Stimulated activated CD4-positive, alpha-beta T cell treated with anti-CD3 and anti-CD28 coated beads, Interleukin-15, amount 100 ng/mL, for 24 hours (primary cell): ENCODE measurements at places on chromosomes 16 and 17.

GRCh38 chr16:55899857-55900256 is 24.7 kb upstream of the CES5A start:
- no peak for DNase-seq

- no peak for DNase-seq
These were observed 37.9 kb upstream of the NDRG4 start for GRCh38 chr16:58462089-58462488.

DNA sequence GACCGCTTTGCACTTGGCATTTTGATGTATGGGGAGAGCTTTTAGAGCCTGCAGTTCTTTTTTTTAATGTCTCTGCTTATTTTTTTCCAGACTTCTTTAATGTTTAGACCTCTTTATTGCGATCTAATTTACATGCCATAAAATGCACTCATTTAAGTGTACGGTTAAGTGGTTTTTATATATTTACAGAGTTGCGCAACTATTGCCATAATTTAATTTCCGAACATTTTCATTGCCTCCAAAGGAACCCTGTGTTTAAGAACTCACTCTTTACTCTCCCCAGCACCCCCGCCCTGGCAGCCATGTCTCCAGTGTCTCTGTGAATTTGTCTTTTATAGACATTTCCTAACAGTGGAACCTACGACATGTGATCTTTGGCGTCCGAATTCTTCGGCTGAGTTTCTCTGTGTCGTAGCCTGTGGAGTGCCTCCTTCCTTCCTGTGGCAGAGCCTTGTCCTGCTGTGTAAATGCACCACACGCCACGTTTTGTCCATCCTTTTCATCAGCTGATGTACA is 24.0 kb downstream of the ZNF750 start:
- no peak for DNase-seq

- peak; percentile 43 for DNase-seq
These were observed 24.1 kb upstream of the CDH5 start for GRCh38 chr16:66342294-66342900.

DNA sequence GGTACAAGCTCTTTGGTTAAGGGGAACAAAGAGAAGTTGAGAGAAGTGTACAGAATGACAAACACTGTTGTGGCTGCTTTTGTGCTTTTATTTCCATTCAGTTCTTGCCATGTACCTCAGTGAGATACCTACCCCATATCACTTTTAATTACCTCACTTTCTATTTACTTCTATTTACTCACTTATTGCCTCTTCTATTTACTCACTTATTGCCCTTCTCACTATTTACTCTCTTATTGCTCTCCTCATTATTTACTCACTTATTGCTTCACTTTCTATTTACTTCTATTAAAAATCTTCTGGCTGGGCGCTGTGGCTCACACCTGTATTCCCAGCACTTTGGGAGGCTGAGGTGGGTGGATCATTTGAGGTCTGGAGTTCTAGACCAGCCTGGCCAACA is 41.9 kb downstream of the MBTD1 start:
- no peak for DNase-seq

DNA sequence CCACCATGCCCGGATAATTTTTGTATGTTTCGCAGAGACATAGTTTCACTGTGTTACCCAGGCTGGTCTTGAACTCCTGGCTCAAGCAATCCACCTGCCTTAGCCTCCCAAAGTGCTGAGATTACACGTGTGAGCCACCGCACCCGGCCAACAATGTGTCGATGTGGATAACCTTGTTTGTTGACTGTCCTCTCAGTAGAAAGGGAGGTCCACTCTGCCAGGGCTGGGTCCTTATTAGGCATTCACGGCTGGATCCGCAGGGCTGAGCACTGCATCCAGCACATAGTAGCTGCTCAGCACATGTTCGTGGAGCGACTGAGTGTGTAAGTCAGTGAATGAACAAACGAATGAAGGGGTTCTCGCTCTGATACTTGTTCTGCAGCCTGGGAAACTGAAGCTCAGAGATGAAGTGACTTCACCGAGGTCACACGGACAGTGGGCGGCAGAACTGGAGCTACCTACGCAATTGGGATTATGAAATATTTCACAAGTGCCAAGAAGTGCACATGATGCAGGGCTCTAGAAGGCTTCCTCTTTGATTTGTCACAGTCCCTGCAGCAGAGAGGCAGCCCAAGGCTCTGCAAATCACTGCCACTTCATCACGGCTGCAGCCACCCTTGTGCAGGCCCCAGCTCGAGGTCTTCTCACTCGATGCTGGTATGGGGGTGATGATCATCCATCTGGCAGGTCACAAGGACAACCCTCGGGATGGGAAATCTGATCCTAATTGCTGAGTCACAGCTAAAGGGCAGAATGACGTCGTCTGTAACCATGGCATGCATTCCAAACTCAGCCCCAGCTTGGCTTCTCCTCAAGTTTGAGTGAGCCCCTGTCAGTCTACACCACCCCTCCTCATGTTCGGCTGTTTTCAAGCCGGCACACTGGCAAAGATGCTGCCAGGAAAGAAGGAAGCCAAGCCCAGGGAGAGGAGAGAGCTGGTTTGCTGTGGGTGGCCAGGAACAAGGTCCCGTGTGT is 28.0 kb upstream of the SNN start:
- DNase-seq, result no peak

DNA sequence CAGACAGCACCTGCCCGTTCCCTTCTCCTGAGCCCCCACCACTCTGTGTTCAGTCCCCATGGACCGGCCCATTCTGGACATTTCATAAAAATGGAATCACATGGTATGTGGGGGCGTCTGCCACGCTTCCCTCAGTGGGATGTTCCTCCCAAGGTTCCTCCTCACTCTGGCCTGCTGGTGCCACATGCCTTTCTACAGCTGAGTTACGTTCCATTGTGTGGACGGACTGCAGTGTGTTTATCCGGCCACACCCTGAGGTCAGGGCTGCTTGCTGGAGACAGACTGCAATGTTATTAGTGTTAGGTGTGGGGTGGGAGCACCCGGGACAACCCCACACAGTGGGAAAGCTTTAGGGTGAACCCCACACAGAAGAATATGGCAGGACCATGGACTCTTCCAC is 5.9 kb upstream of the AATK start:
- DNase-seq, result no peak

DNA sequence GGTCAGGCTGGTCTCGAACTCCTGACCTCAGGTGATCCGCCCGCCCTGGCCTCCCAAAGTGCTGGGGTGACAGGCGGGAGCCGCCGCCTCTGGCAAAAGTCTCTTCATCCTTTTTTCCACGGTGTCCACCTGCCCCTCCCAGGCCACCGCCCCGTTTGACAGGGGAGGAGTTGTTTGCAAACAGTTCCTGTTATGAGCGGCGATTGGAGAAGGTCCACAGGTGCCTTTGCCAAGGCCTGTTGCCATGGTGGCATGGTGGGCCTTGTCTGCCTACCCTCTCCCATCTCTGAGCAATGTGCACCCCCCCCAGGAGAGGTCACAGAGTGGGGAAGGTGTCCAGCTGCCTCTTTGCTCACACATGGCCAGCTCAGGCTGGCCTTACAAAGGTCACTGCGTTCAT is 16.0 kb upstream of the RAP1GAP2 start:
- DNase-seq, result no peak

GRCh38 chr16:72092832-72093447 is 480 bp downstream of the TXNL4B start:
- DNase-seq, result peak; percentile 15

GRCh38 chr17:79558091-79558900 is 52.6 kb downstream of the RBFOX3 start:
- DNase-seq, result no peak

GRCh38 chr16:75225092-75225491 is 6.3 kb downstream of the CTRB1 start:
- no peak for DNase-seq

GRCh38 chr17:58284613-58285421 is 4.1 kb upstream of the MPO start:
- no peak for DNase-seq

DNA sequence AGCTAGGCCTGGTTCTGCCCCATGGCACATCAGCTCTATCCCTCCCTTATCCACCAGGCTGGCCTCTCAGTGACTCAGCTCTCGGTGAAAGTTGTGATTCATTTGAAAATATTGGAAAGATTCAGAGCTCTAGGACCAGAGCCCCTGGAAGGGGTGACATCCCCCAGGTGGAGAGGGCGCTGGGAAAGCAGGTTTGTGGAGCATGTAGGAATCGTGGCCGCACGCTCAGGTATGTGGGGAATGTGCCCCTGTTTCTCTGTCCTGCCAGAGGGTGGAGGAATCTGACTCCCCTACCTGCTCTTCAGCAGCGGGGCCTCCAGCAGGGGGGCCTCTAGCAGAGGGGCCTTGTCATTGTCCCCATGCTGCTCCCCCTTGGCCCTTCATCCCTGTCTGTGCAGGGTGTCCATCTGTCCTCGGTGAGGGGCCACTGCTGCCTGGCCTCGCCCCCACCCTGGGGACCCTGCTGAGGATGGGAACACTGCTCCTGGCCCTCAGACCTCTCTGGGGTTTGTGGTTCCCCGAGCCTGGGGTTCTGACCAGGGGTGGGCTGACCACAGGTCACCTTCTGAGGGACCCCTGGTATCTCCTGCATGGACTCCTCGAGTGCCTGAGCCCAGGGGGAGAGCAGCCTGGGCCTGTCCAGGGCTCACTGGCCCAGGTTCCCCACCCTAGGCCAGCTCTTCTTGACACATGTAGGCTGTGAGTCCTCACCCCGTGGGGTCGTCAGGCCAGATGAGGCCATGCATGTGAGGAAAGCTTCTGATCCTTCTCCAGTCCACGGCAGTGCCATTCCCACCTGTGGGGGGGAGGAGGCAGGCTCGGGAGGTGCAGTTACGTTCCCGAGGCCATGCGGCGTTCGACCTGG is 47.5 kb downstream of the NT5M start:
- DNase-seq, result no peak

GRCh38 chr17:76079956-76080767 is 1.2 kb downstream of the ZACN start:
- DNase-seq, result peak; percentile 37

- peak; percentile 25 for DNase-seq
These were observed 3.8 kb downstream of the PMP22 start for GRCh38 chr17:15261258-15261801.

DNA sequence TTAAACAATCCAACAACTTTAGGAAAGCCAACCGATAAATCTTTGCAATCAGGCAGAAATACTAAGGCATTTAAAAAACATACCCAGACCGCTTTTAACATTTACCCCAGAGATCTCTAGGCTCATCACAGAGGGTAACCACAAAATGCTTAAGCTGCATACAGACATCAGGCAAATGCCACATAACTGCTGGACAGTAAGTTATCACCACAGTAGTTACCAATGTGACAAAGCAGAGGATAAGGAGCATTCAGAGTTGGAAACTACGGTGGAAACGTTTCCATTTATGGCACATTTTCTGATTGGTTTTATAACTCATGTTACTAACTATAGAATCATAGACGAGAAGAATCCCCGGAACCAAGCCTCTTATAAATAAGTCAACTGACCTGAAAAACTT is 77.5 kb downstream of the KANSL1 start:
- no peak for DNase-seq

- peak; percentile 26 for DNase-seq
These were observed 861 bp downstream of the RAB11FIP3 start for GRCh38 chr16:426115-426905.

- peak; percentile 55 for DNase-seq
These were observed 13.2 kb downstream of the CHCT1 start for GRCh38 chr17:60435244-60436167.

GRCh38 chr16:68270353-68270752 is 6.0 kb downstream of the SLC7A6 start:
- DNase-seq, result no peak

GRCh38 chr17:58343131-58343530 is 8.9 kb downstream of the SUPT4H1 start:
- peak; percentile 27 for DNase-seq

- no peak for DNase-seq
These were observed 5.4 kb upstream of the G6PC1 start for GRCh38 chr17:42895185-42895555.

DNA sequence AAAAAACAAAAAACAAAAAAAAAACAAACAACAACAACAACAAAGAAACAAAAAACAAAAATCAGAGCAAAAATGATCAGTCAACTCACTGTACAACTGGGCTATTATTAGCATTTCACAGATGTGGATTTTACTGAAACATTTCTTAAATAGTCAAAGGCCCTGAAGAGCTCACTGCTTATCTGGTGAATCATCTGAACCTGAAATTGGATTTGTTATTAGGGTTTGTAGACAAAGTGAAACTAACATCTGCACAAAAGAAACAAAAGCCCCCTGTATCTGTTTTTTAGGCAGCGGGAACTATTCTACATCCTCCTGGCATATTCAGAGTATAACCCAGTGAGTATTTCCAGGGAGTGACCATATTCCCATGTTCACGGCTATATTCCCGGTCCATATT is 32.6 kb upstream of the KSR1 start:
- no peak for DNase-seq

DNA sequence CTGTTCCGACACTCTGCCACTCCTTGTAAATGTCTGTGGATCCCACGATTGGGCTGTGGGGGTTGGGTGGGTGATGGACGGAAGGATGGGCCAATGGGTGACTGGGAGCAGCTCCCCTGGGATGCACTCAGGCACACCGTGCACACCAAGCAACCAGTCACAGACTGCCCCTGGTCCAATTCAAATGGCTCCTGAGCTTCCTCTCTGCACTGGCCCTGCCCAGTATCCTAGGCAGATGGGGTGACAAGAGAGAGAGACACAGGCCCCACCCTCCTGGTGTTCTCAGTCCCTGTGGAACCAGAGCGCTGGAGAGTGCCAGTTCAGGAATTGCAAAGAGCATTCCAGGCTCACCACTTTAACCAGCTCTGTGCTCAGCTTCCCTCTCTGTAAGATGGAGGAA is 32.8 kb downstream of the BEAN1 start:
- no peak for DNase-seq

- DNase-seq, result no peak
These were observed 231.0 kb downstream of the C16orf95 start for GRCh38 chr16:87086156-87086555.

DNA sequence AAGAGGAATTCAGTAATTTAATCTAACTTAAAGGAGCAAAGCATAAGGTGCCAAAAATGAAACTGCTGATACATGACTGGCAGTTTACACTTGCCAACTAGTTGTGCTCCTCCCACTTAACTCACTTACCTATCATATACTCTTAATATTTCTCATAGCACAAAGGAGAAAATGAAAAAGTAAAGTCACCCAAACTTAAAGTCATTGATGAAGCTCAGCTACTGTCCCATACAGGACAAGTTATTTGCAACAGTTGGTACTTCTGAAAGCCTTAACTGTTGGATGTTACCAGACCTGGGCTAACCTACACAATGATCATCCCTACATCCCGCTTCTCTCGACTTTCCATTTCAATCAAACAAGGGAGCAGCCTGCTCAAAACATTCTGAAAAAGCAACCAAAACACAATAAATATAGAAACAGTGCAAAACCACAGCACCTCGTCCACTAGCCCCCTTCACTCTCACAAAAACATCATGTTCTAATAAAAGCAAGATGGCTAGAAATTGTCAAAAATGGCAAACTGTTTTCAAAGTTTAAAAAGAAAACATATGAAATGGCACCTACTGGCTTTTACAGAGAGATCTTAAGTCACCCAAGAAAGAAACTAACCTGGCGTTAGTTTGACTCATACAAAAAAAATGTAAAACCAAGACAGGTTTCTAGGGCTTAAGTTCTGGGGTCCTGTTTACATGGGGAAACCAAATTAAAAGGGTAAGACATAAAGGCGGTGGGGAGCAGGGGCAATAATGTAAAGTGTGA is 868 bp downstream of the MED13 start:
- DNase-seq, result no peak
